ENCODE measurements at places on chromosomes 2 and 18.

DNA sequence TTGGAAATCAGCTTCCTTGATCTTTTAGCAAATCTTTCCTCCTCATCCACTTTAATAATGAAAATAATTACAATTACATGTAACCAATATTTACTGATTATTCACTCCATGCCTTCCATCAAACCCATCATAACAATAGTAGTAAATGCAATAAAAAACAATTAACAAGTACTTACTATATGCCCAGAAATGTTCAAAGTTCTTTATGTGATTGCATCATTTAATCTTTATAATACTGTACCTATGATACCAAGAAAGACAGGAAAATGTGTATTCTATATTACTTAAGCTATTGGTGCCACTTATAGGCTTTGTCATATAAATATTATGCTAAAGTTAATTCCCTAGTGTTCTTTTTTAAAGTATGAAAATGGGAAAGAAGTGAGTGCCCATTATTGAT, 210.2 kb upstream of the PKDCC start:
- no peak for DNase-seq

- peak; percentile 53 for DNase-seq
Measured at GRCh38 chr2:23351388-23352141, 33.4 kb upstream of the KLHL29 start.

GRCh38 chr2:201784563-201784962, 3.8 kb upstream of the ALS2 start:
- DNase-seq = no peak

- DNase-seq = no peak
Measured at GRCh38 chr2:69745035-69745434, 3.1 kb downstream of the ANXA4 start.

DNA sequence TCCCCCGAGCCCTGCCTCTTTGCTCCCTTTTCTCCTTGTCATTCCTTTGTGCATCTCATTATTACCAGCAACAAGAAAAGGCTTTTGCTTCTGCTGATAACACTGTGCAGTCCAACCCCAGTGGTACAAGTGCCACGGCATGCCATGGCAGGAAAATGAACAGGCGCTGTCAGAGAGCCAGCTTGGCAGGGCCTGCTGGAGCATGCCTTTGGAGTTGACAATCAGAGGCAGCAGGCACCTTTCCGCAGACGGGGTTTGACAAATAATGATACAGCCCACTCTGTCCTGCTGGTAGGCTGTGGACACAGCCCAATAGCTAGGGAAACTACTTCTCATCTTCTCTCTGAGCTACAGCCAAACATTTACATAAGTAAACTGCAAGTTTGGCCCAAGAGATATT, 243.9 kb upstream of the LRRTM1 start:
- no peak for DNase-seq

DNA sequence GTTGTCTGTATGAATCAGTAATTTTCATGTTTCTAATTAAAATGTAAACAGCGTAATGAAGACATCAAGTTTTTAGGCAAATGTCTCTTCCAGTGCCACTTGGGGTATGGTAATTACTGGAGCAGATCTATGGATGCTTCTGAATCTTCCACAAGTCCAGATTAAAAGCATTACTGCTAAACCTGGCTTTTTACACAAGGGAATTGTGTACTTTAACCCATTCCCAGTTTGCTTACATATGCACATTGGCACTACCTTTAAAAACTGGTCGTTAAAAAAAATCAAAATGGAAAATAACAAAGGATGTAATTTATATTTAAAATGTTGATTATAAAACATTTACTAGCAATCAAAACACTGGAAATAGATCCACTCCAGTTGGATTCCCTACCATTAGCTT, 19.7 kb downstream of the FIGN start:
- DNase-seq = no peak

GRCh38 chr2:96464061-96464460, 41.1 kb downstream of the NEURL3 start:
- no peak for DNase-seq

GRCh38 chr2:195317550-195317949, 339.5 kb upstream of the SLC39A10 start:
- no peak for DNase-seq

DNA sequence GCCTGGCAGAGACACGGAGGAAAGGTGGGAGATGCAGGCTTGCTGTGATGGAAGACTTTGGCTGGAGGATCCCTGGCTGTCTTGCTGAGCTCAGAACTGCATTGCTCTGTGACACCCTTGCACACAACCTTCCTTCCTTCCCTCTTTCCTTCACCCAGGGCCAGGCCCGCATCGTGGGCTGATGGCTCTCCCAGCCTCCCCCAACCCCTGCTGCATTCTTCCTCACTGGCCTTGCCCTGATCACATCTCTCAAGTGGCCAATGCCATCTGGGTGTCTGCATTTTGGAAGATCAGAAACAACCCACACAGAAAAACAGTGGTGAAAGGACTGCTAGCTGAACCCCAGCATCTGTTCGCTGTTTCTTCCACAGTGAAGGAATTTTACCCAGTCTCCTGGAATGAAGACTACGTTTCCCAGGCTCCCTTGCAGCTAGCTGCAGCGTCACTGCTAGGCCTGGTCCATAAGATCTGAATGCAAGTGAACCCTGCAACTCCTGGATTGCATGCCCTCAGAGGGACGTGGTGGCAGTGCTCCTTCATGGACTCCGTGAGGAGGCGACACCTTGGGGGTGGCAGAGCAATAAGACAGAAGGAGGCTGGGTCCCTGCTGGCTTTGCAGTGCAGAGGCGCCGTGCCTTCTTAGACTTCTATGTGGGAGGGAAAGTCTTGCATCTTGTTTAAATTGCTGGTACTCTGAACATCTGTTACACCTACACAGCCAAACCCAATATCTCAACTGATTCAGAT, 78.9 kb upstream of the YWHAQ start:
- DNase-seq = no peak

- DNase-seq = no peak
Measured at GRCh38 chr2:106280722-106281446, 86.8 kb upstream of the UXS1 start.

- no peak for DNase-seq
Measured at GRCh38 chr18:28607991-28608390, 431.1 kb upstream of the CDH2 start.

DNA sequence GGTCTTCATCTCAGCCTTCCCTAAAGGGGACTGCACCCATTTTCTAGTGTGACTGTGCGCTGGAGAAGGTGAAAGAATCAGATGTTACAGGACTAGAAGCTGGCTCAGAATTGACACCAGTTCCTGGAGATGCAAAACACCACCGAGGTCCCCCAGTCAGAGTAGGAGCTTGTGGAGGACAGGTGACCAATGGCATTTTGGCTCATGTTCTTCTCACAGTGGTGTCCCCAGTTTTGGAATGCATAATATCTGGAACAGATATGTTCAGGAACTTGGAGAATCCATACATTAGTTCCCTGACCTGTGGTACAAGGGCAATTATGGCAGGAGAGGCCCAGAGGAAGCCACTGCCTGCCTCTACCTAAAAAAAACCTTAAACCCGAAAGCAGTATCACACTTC, 66.3 kb downstream of the PSMG2 start:
- DNase-seq = no peak

DNA sequence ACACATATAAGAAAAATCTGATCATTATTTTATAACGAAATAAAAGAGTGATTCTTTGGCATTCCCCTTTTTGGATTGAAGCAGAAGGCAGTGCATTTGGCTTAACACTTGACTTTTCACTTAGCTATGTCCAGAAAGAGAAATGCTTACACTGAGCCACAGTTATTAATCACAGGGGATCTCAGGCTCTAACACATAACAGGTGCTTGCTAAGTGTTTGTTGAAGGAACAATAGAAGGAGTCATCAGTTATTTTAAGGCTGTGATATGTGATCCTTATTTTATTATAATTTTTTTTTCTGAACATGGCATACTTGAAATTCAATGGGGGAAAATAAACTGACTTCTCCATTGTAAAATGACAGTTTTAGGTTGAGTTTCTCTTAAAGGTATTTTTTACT, 209.5 kb downstream of the UBE2E3 start:
- no peak for DNase-seq

GRCh38 chr2:233419602-233420391, 65.5 kb downstream of the DGKD start:
- DNase-seq = no peak

GRCh38 chr2:156332534-156333273, at the start of gene NR4A2:
TSS of gene NR4A2 (minus strand) at chr2:156332721. CDS start at chr2:156330186, 2,535 bp downstream.
- DNase-seq = no peak

DNA sequence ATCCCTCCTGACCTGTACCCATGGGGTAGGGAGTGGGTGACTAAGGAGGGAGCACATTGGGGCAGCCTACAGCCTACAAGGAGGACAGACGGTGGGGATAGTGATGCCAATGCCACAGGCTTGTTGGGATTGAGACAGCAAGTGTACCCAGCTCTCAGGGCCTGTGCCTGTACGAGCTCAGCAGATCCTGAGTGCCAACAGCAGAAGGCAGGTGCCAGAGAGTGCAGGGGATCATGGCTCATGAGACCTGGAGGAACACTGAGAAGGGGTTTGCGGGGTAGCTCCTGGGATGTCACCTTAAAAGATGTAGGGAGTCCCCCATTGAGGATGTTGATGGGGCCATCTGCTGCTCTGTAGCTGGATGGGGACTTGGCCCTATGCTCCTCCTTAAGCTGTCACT, 10.3 kb upstream of the SNED1 start:
- no peak for DNase-seq

GRCh38 chr2:108171657-108172056, 68.1 kb upstream of the SULT1C3 start:
- no peak for DNase-seq

DNA sequence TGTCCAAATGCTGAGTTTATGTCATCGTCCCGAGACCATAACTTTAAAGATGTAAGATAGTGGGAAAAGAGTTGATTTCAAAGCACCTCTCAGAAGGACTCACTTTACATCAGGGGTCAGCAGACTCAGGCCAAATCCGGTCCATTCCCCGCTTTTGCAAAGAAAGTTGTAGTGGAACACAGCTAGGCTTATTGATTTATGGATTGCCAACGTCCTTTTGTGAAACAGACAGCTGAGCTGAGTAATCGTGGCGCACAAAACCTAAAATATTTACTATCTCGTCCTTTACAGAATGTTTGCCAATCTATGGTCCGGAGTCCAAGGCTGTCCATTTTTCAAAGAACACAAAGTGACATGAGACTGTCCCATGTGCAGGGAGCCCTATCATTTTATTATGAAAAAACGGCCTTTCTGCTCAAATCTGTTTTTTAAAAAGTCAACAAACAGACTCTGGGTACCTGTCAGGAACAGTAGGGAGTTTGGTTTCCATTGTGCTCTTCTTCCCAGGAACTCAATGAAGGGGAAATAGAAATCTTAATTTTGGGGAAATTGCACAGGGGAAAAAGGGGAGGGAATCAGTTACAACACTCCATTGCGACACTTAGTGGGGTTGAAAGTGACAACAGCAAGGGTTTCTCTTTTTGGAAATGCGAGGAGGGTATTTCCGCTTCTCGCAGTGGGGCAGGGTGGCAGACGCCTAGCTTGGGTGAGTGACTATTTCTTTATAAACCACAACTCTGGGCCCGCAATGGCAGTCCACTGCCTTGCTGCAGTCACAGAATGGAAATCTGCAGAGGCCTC, at the start of gene IL1RN:
Gene IL1RN (plus strand): TSS at position 754 of the 801 bp plus-strand sequence. CDS start 27 bp downstream, at position 781.
- DNase-seq = no peak

DNA sequence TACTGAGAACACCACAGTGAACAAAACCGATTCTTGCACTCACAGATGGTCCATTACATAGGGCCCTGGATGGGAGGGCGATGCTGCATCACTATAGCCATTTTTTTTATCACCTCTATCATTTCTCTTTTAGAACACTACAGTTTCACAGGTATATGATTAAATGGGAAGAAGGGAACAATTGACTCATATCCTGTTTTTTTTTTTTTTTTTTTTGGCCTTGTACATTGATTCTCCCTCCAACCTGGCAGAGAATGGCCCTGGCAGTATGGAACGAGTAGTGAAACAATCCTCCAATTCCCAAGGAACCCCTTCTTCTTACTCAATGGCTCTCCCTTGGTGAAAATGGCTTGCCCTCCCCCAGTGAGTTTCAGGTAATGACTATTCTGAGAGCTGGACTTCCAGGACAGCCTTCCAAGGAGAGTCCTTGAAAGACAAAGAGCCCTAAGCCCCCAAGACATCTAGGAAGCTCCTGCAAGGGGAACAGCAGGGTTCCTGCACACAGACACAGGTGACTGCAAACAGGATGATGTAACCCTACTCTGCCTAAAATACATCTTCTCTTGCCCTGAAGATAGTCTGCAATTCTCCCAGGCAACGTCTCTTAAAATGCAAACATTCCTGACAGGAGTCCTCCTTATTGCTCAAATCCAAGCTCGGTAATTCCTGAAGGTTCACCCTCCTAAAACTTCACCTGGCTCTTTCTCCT, 405.4 kb downstream of the SETBP1 start:
- DNase-seq = no peak

DNA sequence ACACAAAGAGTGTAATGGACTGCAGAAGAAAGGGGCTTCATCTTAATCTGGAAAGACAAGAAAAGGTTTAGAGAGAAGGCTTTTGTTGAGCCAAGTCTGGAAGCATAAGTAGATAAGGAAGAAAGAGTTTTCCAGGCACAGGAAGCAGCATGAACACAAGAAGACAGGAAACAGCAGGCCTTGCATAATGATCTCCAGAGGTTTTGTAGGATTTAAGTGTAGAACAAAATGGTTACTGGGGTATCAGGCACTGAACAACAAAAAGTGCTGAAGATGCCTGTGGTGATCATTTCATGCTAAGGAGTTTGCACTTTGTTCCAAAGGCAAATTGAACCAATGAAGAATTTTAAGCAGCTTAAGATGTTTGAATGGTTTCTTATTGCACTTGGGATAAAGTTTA, 281.6 kb upstream of the TANK start:
- no peak for DNase-seq

- DNase-seq = no peak
Measured at GRCh38 chr18:23530195-23530594, 26.9 kb downstream of the RMC1 start.

DNA sequence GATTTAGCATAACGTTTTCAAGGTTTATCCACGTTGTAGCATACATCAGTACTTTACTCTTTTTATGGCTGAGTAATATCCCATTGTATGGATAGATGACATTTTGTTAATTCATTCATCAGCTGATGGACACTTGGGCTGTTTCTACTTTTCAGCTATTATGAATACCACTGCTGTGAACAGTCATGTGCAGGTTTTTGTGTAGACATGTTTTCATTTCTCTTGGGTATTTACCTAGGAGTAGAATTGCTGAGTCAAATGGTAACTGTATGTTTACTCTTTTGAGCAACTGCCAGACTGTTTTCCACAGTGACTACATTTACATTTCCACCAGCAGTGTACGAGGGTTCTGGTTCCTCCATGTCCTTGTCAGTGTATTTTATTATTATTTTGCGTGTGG, 33.9 kb downstream of the COX7A2L start:
- no peak for DNase-seq

GRCh38 chr18:54975598-54975997, 16.3 kb upstream of the CCDC68 start:
- DNase-seq = no peak

GRCh38 chr2:200747668-200748618, 63.8 kb upstream of the BZW1 start:
- no peak for DNase-seq

All from fibroblast of the conjunctiva (primary cell).